ENCODE measurements at places on chromosomes 3 and 15. TPM values are rescaled to one million over a fixed set of nuclear protein-coding genes. Genes with fewer than 3 reads are reported as not detected.

LDHAL6B gene
- total RNA-seq: not detected

CCR3 gene
- total RNA-seq: not detected

OR4F6 gene
- not detected for total RNA-seq

SCG3 gene
- total RNA-seq: under 0.01 TPM

CPLX3 gene
- not detected for total RNA-seq

PLA2G4F gene
- not detected for total RNA-seq

FBXW12 gene
- 0.52 TPM for total RNA-seq

All from skeletal muscle tissue (tissue), 5 donors.